ENCODE measurements at places on chromosomes 2 and 18.

GRCh38 chr18:77992057-77992456 is 742.4 kb downstream of the GALR1 start:
- DNase-seq = no peak

GRCh38 chr2:179349670-179350303 is 85.2 kb upstream of the SESTD1 start:
- no peak for DNase-seq

GRCh38 chr2:75525434-75526310 is 35.1 kb downstream of the EVA1A start:
- no peak for DNase-seq

DNA sequence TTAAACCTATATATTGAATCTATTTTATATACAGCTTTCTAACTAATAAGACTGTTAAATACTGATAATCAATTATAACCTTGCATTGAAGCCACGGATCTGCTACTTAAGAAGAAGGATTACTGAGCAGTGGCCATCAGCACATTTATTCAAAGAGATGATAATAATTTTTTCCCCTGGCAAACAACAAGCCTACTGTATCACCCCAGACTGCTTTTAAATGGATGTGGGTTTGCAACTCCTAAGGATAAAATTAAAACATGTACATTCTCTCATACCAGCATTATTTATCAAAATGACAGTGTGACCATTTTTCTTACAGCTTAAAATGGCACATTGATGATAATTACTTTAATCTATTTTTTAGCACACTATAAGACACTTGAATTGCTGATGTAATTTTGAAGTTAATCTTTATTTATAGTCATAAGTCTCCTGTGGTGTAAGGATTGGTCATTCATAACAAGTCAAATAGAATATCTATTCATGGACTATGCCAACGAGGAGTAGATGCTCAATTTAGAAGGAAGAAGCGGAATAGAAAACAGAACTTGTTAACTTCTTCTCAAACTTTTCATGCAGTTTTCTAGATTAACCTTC is 517.7 kb downstream of the METTL4 start:
- no peak for DNase-seq
